Stimulated activated CD8-positive, alpha-beta memory T cell treated with anti-CD3 and anti-CD28 coated beads, Interleukin-15, amount 100 ng/mL, for 1 hour (primary cell): ENCODE measurements at places on chromosomes 13 and 19.

GRCh38 chr13:98487016-98487415 is 89.9 kb downstream of the STK24 start:
- no peak for DNase-seq

- no peak for DNase-seq
Observed at GRCh38 chr19:35085947-35086346, 29.7 kb upstream of the FXYD3 start.

DNA sequence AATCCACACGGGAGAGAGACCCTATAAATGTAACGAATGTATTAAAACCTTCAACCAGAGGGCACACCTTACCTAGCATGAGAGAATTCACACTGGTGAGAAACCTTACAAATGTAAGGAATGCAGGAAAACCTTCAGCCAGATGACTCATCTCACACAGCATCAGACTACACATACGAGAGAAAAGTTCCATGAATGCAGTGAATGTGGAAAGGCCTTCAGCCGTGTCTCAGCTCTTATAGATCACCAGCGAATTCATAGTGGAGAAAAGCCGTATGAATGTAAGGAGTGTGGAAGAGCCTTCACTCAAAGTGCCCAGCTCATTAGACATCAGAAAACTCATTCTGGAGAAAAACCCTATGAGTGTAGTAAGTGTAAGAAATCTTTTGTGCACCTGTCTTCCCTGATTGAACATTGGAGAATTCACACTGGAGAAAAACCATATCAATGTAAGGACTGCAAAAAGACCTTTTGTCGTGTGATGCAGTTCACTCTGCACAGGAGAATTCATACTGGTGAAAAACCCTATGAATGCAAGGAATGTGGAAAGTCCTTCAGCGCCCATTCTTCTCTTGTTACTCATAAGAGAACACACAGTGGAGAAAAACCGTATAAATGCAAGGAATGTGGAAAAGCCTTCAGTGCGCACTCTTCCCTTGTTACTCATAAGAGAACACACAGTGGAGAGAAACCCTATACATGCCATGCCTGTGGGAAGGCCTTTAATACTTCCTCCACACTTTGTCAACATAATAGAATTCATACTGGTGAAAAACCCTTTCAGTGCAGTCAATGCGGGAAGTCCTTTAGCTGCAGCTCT is 16.0 kb downstream of the ZNF582 start:
- no peak for DNase-seq

- no peak for DNase-seq
Observed at GRCh38 chr19:15815306-15815705, at the start of gene OR10H1. Gene OR10H1, minus strand, starts transcription at chr19:15815664. Its CDS starts 7,627 bp downstream, at chr19:15808037.

DNA sequence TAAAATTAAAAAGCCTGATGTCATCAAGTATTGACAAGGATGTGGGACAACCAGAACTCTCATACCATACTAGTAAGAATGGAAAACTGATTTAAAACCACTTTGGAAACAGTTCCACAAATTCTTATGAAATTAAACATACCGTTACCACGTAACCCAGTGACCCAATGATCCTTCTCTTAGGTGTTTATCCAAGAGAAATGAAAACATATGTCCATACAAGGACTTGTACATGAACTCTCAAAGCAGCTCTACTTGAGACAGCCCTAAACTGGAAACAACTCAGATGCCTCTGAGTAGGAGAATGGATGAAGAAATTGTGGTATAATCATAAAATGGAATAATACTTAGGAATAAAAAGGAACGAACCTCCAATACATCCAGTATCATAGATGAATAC is 27.6 kb downstream of the SLC6A16 start:
- DNase-seq = no peak

GRCh38 chr13:37136187-37136586 is 30.7 kb upstream of the CSNK1A1L start:
- no peak for DNase-seq

DNA sequence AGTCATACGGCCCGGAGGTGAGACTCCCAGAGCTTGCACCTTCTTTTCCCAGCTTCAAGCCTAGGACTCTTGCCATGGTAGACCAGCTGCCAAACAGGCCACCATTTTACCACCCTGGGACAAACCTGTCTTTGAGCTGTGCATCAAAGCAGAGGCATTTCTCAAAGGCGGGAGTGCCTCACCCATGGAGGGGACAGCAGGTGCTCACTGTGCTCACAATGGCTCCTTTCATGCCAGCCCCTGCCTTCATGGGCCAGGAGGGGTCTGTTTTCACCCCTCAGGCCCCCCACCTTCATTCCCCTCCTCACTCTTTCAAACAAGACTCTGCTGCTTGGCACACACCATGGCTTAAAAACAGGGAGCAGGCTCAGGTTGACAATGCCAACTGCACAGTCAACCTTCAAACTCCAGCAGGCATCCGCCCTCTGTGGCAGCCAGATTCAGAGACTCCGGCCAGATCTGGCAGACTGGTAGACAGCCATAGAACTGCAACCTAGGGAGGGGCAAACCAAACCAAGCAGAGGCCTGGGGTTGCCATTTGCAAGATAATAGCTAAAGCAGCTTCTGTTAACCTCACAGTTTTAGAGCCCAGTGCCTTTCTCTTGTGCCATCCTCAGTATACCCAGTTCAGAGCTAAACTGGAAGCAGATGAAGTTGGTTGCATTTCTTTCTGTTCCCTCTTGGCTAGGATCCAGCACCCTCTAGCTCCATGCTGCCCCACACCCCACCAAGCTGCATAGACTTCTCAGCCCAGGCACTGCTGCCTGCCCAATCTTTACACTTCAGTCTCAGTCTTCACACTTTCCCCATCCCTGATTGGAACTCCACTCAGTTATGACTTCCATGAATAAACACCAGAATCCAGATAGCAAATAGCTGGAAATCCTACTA is 93.9 kb upstream of the SPATA13 start:
- no peak for DNase-seq

- no peak for DNase-seq
Observed at GRCh38 chr19:10603873-10604459, 16.9 kb upstream of the AP1M2 start.

DNA sequence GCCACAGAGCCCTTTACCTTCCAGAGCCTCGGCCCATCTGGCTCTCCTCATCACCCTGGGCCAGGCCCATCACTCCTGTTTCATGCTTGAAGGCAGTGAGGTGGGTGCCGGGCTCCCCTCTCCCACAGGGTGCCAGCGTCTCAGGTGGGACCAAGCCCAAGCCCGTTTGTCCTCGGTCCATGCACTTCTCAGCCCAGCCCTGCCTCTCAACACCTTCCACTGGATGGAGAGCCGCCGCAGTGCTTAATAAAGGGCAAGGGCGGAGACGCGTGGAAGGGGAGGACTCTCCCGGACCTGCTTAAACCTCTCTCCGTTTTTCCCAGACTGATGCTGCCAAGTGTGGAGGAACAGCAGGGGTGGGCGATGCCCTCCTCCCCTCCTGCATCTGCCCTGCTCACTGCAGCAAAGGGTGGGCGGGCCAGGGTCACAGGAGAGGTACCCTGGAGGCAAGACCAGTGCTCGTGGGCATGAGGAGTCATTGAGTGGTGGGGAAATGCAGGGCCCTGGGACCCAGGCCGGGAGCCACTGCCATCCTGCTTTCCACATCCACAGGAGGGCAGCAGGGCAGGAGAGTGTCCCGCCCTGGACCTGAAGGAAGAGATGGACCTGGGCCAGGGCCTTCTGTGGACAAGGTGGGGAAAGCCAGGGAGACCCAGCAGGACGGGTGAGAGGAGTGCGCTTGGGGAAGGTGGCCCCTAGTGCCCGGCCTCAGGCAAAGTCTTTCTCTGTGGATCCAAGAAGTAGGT is 9.7 kb upstream of the ATP11A start:
- no peak for DNase-seq

DNA sequence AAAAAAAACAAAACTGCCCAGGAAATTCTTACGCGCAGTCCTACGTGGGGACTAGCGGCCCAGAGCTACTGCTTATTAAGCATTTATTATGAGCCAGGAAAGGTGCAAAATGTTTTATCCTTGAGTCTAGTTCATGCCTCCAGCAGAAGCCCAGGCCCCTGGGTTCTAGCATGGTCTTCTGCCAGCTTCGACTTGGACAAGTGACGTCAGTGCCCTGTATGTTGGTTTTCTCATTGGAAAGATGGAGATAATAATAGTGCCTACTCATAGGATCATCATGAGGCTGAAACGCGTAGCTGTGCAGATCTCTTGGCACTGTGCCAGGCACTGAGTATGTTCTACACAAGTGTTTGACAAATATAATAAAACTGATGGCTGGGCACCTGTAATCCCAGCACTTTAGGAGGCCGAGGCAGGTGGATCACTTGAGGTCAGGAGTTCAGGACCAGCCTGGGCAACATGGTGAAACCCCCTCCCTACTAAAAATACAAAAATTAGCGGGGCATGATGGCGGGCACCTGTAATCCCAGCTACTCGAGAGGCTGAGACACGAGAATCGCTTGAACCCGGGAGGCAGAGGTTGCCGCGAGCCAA is 12.4 kb upstream of the SULT2B1 start:
- DNase-seq = no peak

GRCh38 chr19:55699221-55699620 is 24.2 kb downstream of the EPN1 start:
- DNase-seq = no peak
